CD8-positive, alpha-beta memory T cell (primary cell): ENCODE measurements at places on chromosomes 7 and 10.

DNA sequence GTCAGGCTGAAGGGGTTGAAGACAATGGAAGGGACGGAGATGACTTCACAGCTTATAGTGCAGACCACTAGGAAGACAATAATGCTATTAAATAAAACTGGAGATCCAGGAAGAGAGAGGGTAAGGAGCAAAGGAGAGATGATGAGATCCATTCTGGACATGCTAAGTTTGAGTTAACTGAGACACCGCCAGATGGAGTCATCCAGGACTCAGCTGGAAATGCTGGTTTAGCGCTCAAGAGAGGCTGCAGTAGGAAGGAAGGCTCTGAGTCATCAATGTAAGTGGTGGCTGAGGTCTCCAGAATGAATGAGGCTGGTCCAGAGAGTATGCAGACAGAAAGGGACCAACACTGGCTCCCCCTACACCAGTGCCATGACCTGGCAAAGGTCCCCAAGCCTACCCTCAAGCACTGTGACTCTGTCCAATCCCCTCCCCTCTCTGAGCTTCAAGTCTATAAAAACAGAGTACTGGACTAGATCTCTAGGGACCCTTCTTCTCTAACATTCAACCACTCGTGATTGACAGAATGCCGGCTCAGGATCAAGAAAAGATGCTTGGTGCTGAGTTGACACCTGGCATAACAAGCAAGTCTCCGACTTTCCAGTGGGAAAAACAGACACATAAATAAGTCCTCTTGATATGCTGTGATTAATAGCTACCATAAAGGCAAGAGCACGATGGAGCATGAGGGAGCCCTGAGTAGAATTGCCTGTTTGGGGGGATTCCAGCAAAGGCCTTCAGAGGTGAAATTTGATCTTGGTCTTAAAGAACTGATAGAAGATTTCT lies 8.9 kb downstream of the GFRA1 start:
- no peak for DNase-seq

DNA sequence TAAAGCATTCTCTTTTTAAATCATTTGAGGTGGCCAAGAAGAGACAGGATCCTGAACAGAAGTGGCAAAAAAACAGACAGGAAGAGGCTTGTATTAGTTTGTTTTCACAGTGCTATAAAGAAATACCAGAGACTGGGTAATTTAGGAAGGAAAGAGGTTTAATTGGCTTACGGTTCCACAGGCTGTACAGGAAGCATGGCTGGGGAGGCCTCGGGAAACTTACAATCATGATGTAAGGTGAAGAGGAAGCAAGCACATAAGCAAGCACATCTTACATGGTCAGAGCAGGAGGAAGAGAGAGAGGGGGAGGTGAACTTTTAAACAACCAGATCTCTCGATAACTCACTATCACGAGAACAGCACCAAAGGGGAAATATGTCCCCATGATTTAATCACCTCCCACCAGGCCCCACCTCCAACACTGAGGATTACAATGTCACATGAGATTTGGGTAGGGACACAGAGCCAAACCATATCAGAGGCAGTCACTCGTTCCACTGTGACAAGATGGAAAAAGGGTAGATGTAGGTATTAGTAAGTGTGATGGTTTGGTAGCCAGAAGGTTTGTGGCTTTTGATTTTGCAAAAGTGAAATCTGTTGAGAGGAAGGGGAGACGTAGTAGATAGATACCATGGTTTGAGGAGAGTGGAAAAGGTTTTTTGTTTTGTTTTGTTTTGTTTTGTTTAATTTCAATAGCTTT lies 5.1 kb downstream of the MSRB2 start:
- no peak for DNase-seq

GRCh38 chr7:11642276-11642675 lies 189.7 kb downstream of the THSD7A start:
- DNase-seq: no peak

DNA sequence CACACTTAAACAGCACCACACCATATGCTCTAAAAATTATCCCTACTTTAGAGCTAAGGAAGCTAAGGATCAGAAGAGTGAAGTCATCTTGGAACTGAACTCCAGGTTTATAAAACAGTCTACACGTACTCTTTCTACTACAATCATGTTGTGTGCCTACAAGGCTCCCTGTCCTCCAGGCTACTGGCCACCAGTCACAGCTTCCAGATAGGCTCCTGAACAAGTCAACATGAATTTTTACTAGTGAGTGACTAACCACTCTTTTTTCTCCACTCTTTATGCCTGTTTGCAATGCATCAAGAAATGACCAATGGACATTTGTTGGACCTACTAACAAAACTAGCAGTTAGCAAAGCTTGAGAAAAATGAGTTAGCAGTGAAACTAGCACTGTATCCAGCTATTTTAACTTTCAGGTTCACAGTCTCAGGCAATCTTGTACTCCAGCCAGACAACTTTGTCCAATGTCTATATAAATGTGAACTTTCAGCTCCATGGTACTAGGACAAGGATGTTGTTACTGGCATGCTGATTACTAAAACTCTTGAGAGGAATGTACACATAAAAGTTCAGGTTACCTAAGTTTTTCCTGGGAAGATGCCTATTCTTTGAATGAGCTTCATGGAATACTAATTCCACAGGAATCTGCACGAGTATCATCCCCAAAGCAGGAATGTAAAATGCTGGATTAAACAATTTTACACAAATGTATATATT lies 180.0 kb downstream of the BTAF1 start:
- no peak for DNase-seq

- no peak for DNase-seq
These were observed 77.1 kb downstream of the BMPER start for GRCh38 chr7:33982425-33982786.

- no peak for DNase-seq
These were observed 4.8 kb downstream of the SLC25A28 start for GRCh38 chr10:99615426-99615825.

- no peak for DNase-seq
These were observed 553 bp downstream of the VDAC2 start for GRCh38 chr10:75211007-75211691.

DNA sequence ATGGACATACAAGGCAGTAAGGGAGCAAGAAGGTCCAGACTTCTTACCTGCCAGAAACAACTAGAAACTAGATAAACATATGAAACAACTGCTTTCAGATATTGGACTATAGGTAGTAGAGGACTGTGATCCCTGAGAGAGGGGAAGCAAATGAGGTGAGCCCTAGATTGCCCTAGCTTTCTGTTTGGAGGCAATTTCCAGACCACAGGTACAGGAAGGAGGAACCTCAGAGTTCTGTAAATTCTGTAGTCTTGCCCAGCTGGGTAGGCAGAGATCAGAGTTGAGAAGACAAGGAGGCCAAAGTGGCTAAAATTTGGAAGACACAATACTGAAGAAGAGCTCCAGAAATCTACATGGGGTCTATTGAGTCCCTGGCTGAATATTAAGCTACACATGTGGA lies 21.0 kb downstream of the CDK6 start:
- no peak for DNase-seq

DNA sequence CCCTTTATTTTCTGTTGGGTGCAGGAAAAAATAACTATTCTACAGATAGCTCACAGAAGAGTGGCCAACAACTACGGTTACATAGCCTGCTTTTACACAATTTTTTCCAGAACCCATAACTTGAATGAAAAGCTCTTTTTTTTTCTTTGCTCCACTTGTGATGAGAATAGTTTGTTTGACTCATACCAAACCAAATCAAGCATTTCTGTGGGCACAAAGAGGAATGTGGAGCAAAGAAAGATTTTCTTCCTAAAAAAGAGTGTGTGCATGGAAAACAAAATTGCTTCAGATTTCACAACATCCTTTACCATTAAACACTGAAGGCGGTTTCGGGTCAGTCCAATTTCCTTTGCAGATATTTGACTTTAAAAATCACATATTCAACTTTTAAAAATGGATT lies 54.8 kb upstream of the RAB11FIP2 start:
- DNase-seq: no peak

DNA sequence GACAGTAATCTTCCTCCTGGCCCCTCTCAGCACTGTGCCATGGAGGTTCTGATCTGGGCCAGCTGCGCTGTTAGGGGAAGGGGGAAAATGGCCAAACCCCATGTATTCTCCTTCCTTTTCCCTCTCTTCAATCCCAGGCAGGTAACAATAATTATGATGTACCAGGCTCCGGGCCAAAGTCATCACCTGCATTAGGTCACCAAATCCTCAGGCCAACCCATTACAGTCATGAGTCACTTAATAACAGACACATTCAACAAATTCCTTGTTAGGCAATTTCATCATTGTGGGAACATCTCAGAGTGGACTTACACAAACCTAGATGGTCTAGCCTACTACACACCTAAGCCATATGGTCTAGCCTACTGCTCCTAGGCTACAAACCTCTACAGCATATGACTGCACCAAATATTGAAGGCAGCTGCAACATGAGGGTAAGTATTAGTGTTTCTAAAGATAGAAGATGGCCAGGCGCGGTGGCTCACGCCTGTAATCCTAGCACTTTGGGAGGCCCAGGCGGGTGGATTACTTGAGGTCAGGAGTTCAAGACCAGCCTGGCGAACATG lies 2.2 kb upstream of the HSPB1 start:
- DNase-seq: no peak

- no peak for DNase-seq
These were observed 47.5 kb upstream of the ANTXRL start for GRCh38 chr10:46239247-46239646.

DNA sequence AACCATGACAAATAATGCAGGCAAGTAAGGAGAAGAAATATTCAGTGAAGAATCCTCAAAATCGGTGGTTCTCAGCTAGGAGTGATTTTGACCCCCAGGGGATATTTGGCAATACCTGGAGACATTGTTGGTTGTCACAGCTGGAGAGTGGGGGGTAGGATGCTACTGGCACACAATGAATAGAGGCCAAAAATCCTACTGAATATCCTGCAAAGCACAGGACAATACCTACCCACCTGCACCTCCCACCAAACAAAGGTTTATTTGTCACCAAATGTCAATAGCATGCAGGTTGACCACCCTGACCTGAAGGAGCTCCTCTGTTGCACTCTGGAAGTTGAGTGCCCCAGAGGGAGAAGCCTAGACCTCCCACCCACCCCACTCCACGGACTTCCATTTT lies 1028.6 kb downstream of the CNTNAP2 start:
- no peak for DNase-seq

GRCh38 chr7:141671705-141672496 lies 30.1 kb downstream of the DENND11 start:
- no peak for DNase-seq

DNA sequence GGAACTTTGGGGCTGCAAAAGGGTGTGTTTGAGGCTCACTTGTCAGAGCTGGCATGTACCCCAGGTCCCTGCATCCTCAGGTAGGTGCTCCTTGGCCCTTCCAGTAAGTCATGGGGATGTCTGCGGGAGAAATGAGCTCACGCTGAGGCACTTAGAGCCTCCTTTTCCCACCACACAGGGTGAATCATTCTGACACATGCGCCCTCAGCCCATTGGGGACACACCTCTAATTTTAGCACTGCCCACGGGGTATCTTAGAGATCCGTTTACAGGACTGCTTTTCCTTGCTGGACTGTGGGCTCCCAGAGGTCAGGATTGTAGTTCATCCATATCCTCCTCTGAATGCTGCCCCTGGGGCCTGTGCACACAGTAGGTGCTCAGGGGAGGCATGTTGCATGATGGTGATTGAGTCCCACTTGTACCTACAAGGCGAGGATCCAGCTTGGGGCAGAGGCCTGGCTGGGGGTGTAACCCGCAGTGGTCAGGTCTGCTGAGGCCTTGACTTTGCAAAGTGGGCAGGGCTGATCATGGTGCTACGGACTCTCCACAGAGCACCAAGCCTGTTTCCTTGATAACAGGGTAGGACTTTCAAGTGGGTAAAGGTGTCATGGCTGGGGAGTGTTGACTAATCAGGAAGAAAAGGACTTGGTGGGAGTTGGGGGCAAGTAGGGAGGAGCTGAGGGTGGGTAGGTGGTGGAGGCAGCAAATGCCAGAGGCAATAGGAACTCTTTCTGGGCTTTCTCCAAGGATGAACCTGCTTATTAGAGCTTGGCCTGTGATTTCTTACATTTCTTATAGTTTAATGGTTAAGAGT lies 5.8 kb downstream of the TSPAN15 start:
- no peak for DNase-seq
